ENCODE measurements at places on chromosomes 7 and 10.
A peak's percentile ranks its signal among the peaks of the same experiment; 100 is the strongest.

- DNase-seq = no peak
Measured at GRCh38 chr7:108367946-108368345, 88.3 kb downstream of the NRCAM start.

GRCh38 chr7:22688084-22688483 lies 38.9 kb upstream of the IL6 start:
- no peak for DNase-seq

DNA sequence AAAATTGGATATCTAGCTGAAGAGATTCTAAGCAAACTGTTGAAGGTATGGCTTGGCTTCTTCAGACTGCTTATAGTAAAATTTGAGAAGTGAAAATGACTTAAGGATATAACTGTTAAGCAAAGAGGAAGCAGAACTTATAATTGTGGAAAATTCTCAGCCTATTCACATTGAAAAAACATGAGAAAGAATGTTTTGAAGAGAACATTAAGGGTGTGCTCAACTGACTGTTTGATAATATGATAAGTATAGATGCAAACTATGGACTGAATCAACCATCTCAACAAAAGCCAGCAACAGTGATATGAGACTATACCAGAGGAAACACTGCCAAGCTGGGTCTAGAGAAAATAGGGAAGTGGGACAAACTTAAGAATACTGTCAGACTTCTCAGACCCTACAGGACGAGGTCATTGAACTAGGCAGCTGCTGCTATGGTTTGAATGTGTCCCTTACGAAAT lies 133.1 kb upstream of the PPP1R3A start:
- no peak for DNase-seq

DNA sequence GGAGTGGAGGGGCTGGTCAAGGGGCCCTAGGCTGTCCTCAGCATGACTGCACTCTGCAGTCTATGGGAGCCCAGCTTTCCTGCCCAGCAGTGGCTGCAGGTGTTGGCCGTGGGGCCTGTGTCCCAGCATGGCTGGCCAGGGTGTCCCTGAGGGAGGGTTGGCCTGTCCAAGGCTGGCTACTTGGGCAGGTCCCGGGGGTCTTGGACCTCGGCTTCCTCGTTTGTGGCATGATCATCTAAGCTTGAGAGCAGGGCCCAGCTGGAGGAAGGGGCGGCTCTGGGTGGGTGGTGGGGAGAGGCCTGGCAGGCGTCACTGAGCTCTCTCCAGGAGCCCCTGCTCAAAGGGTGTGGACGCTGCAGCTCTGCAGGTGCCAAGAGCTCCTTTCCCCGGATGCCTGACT lies 43.7 kb upstream of the CFAP46 start:
- DNase-seq = no peak

GRCh38 chr7:100873599-100874299 lies 1.2 kb upstream of the SRRT start:
- DNase-seq = no peak

GRCh38 chr7:38185395-38186307 lies 7.6 kb downstream of the STARD3NL start:
- no peak for DNase-seq

- DNase-seq = no peak
Measured at GRCh38 chr10:22693371-22693784, 21.0 kb downstream of the PIP4K2A start.

DNA sequence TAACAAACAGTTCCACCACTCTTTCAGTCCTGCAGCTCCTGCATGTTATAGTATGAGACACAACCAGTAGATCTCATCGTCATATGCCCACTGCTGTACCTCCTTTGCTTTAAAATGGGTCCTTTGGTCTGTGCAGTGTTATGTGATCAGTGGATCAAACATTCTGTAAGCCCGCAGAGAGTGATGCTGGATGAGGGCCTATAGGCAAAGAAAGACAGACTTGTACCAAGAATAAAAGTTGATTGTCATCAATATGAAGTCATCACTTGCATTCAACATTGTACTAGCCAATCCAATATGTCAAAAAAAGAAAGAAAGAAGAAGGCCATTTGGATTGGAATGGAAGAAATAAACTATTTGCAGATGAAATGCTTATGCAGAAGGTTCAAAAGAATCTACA lies 79.8 kb upstream of the PHYHIPL start:
- DNase-seq = no peak

DNA sequence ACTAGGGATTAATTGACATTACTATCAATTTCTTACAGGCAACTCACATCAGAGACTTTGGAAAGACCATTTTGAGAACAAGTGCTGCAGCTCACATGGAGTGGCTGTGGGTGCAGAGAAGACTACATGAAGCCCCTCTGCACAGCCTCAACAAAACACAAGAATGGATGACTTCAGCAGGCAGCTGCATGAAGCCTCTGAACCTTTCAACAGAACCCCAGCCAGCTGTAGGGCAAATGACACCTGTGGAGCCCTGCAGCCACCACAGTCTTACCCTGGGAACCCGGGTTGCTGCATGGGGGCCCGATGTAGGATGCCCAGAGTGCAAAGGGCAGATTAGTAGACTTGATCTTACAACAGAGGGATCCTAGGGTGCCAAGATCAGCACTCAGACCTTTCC lies 62.0 kb upstream of the CAMK2B start:
- DNase-seq = peak; percentile 4

- peak; percentile 47 for DNase-seq
Measured at GRCh38 chr7:111029574-111030251, 61.2 kb upstream of the LRRN3 start.

- no peak for DNase-seq
Measured at GRCh38 chr7:127375631-127376030, 16.9 kb downstream of the ZNF800 start.

DNA sequence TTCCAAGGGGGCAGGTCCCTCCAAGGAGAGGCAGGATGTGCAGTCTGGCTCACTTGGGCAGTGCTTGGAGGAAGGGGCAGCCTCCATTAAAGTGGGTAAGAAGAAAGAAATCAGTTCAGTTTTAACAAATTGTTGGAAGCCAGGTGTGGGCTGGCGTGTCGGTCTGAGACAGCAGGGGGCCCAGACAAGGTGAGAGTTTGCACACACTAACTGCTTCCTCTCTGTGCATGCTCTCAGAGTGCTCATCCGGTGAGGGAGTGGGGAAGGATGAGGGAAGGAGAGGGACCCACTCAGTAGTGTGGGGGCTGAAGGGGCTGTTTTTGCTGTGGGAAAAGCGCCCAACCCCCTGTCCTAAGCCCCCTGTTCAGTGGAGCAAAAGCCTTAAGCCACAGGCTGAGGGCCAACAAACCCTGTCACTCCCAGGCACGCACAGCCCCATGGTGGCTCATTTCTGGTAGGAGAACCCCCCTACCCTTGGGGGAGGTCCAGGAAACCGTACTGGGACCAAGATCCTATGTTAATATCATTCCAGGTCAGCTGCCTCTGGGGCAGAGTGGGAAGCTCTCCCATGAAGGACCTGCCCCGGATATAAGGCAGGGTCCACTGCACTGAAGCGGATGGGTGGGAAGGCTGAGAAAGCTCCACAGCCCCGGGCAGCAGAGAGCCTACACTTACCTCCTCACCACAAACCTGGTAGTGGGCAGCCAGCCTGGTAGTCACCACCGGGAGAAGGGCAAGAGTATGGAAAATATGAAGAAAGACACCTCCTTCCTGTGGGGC lies 5.1 kb upstream of the PCBD1 start:
- no peak for DNase-seq

GRCh38 chr10:79058899-79059841 lies 9.6 kb upstream of the ZMIZ1 start:
- no peak for DNase-seq

GRCh38 chr7:150756166-150756565 lies 18.9 kb downstream of the GIMAP5 start:
- DNase-seq = no peak

GRCh38 chr7:101127460-101128039 lies 646 bp downstream of the SERPINE1 start:
- DNase-seq = no peak

DNA sequence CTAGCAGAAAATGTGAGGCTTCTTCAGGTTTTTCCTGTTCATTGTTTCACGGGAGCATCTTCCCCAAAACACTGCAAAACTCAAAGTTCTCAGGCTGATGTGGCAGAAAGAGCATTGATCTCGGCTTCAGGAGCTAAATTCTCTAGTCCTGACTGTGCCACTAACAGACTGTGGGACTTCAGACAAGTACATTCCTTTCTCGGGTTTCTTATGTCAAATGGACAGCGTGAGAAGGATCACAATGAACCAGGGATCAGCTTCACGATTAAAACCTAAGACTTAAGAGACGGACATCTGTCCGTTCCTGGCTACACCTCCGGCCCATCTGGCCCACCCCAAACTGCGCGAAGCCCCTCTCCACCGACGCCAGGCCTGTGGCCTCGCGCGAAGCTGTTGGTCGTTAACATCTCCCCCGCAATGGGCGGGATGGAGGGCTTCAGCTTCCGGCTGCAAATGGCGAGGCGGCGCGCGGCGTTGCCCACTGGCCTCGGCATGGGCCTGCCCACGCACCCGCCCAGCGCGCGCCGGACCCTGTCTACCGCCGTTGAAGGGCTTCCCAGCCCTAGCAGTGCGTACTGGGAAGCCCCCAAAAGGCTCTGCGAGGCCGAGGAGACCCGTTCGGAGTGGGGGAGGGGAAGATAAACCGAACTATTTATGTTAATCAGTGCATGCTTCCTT lies 549 bp upstream of the DDX50 start:
- DNase-seq = no peak

DNA sequence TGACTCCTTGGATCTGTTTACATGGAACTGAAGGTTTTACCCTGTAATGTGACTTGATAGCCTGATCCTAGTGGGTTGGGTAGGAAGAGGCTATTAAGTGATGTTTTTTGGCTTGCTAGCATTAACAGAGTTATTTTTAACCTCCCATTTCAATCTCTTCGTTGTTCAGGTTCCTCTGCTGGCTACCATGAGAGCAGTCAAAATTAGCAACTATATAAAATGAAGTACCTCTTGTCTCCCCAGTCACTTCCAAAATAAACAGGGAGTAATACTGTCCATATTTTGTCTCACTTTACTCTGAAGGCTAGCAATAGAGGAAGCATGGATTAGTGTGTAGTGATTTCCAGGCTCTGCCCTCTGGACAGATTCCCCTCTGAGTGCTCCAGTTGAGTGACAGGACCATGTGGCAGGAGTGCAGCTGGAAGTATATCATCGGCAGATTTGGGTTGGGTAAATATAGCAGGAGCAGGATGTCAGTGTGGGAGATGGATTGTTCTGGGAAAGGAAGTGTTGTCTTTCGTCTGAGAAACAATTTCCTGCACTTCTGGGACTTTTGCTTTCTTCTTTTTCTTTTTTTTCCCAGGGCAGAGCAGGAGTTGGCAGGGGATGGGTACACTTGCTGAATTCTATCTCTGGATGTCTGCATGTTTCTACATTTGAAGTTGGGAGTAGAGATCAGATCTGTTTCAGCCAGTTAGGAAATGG lies 35.2 kb downstream of the GBF1 start:
- no peak for DNase-seq

DNA sequence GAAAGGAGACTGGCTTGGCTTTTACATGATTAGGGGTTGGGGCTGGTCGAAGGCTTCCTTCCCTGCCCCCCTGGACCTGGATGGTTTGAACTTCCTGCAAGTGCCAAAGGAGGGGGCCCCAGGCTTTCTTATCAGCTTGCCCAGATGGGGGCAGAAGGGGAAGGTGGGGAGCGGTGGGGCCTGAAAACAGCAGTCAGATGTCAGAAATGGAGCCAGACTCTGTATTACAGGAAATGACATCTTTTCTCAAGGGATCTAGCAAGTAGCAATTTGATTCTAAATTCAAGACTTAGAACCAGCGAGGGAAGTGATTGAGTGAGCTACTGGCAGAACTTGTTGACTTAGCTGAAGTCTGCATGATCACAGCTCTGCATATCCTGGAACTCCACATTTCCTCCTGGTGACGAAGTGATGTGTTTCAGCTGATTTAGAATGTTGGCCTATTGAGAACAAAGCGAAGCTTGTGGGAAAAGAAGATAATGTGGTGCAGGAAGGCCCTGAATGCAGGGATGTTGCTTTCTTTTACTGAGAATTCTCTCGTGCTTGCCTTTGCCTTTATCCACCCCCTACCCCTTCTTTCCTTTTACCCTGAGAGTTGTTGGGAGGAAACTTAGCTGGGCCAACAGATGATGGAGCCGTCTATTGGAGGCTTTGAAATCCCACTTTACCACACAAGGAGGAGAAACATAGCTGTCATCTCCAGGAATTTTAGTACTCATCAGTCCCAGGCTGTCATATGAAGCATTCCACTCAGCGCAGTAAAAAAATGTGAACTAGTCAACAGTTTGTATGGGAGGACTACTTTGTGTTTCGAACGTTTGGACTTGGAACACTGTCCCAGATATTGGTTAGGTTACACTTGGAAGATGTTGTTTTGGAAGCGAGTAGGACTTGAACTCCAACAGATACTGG lies 43.2 kb downstream of the CCNY start:
- DNase-seq = no peak

GRCh38 chr10:32239769-32240168 lies 107.2 kb downstream of the EPC1 start:
- DNase-seq = no peak

GRCh38 chr10:91198781-91199180 lies 21.7 kb upstream of the PCGF5 start:
- peak; percentile 41 for DNase-seq

- DNase-seq = no peak
Measured at GRCh38 chr7:20653636-20654035, 38.2 kb downstream of the ABCB5 start.

DNA sequence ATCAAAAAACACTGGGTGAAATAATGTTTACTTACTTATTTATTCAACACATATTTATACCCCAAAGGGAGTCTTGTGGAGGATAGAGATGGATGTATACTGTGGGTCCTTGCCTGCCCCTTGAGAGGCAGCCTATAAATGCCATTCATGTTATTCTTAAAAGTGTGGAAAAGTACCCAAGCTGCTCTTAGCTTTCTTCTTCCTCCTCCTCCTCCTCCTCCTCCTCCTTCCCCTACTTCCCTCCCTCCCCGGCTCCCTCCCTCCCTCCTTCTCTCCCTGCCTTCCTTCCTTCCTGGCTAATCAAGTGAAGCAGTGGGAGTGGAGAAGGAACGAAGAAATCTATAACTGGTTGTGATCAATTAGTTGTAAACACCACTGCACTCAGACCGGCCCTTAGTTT lies 21.2 kb upstream of the IGF2BP3 start:
- DNase-seq = no peak

- DNase-seq = no peak
Measured at GRCh38 chr7:33790746-33791145, 114.6 kb upstream of the BMPER start.

DNA sequence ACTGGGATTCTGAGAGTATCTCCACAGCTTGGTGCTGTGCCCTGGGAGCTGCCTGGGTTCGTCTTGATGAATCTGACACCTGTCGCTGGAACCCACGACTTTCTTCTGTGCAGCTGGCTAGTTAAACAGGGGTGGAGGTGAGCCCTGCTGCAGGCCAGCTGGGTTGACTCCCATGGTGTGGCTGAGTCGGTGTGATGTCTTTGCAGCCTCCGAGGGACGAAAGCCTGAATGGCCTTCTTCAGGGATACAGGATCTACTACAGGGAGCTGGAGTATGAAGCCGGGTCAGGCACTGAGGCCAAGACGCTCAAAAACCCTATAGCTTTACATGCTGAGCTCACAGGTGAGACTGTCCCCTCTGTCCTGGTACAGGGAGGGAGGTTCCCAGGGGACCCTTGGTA lies 508.1 kb upstream of the FOXK1 start:
- DNase-seq = no peak

Data from stimulated activated naive CD8-positive, alpha-beta T cell treated with anti-CD3 and anti-CD28 coated beads, Interleukin-15, amount 100 ng/mL, for 72 hours (primary cell).